ENCODE measurements at places on chromosomes 2 and 18. TPM values are rescaled to one million over a fixed set of nuclear protein-coding genes. Genes with fewer than 3 reads are reported as not detected.

Gene PFN4
- not detected for total RNA-seq

Gene CNTNAP5
- total RNA-seq: 1.7 TPM

Gene MAP2
- total RNA-seq: 11.5 TPM

Gene CENPA
- 3.1 TPM for total RNA-seq

Gene RIT2
- total RNA-seq: not detected

Gene C2orf15
- total RNA-seq: 0.92 TPM

Gene ERMN
- total RNA-seq: not detected

Gene CD207
- not detected for total RNA-seq
